Kidney tubule cell (primary cell): ENCODE measurements at places on chromosomes 6 and 20.

DNA sequence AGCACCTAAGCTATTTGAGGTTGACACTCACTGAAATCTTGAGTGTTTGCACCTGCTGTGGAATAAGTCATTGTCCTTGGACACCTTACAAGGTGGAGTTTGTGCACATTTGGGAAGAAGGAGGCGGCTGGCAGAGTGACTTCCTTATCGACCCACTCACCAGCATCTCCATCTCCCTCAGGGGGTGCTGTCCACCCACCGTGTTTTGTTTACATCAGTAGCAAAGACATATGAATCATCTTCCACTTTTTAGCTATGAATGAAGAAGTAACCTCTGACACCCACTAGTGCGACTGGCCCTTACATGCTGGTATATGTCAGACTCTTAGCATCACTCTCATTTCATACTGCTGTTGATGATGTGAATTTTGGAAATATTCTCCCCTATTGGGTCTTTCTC is 119.5 kb upstream of the SGK1 start:
- DNase-seq = peak; percentile 41

GRCh38 chr6:132199343-132199742 is 201.9 kb downstream of the MOXD1 start:
- DNase-seq = no peak

DNA sequence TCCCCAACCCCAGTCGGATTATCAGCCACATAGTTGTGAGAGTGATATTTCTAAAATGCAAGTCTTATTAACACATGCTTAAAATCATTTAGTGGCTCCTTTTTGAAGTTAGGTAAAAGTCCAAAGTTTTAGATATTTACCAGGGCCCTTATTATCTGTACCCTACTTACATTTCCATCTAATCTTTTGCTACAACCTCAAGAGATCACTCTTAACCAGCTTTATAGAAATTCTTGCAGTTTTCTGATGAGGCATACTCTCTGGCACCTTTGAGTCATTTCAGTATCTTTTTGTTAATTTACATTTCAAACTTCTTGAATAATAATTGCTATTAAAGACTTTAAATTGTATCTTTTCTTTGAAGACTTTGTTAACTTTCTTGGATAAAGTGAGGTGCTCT is 453.3 kb downstream of the RFPL4B start:
- DNase-seq = no peak

GRCh38 chr6:2770171-2770570 is 5.0 kb downstream of the WRNIP1 start:
- DNase-seq = peak; percentile 44

DNA sequence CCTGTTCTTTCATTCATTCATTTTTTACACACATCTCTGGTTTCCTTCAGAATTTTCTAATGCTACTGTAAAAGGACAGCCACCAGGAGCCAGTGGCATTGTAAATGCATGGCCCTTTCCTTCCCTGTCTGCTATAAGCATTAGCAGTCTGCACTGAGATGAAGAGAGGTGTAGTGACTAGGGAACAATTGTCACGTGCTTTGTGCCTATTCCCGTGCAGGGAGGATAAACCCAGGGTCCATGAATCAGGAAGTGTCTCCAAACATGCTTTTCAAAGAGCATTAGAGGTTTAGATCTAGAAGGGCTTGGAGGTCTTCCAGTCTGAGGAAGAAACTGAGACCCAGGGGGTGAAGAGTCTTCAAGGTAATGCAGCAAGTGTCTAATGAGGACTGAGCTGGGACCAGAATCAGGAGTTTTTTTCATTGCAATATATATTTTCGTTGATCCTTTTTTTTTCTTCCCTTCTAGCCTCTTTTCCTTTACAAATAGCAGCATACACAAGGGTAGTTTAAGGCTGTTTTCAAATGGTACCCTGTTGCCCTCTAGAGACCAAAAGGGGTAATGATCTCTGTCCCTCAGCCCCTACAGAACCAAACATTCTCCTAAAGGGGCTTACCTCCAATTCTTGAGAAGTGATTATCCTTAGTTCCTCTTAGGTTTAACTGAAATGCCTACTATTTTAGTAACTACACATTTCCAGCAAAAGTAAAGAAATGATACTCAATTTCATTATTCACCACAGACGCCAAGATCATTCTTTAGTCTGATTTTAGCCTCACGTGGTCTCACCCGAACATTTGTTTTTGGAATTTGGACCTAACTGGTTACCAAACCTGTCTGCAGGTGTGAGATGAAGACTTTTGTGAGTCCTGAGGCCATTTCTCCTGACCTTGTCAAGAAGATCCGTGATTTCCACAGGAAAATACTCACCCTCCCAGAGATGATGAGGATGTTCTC is 6.6 kb downstream of the TRIM15 start:
- DNase-seq = peak; percentile 61

DNA sequence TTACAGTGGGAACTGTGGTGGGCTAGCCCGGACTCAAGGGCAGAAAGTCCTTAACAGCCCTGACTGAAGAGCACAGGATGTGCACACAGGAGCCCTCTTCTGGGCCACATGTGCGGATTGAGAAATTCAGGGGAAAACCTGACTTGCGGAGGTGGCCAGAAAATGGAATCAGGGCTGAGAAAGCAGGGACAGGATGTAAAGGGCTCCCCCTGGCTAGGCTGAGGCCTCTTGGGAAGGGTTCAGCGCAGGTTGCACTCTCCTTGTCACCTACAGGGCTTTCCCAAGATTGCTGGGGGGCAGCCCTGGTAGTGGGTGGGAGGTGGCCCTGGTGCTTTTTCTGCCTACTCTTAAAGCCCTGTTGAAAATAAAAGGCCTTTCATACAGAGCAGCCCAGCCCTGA is 251.2 kb downstream of the SLC24A3 start:
- DNase-seq = no peak

GRCh38 chr6:73854998-73855718 is 159.2 kb downstream of the CD109 start:
- DNase-seq = peak; percentile 61

DNA sequence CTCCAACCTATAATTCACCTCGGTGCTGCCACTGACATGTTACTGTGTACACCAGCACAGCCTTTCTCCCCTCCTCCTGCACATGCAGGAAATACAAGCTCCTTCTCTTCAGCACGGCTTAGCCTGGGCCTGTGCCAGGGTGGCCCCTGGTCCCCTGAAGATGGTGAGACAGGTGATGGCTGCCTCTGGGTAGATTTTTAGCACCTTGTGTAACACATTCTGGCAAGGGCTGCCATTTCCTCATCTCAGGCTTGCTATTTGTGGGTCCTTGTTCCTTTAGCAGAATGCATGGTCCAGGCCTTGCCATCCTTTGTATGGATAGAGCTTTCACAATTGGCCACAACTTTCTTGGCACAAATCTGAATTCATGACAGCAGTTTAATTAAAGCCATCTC is 151.3 kb downstream of the CDC5L start:
- DNase-seq = no peak

DNA sequence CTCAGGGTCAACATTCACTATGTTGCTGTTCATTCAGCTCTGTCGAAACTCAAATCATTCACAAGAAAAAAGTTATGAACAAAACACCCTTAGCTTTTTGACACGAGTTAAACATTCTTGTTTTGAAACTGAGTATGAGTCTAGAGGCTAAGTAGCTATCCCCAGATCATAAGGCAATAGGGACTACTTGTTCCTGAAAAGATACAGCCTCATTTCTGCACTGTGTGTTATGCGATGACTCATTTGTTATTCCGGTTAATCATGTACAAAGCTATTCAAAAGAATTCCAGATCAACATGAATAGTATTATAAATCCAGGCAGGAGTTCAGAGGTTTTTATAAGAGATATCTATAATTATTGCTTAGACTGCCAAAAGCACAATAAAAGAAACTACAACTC is 908.0 kb downstream of the QKI start:
- DNase-seq = peak; percentile 79

DNA sequence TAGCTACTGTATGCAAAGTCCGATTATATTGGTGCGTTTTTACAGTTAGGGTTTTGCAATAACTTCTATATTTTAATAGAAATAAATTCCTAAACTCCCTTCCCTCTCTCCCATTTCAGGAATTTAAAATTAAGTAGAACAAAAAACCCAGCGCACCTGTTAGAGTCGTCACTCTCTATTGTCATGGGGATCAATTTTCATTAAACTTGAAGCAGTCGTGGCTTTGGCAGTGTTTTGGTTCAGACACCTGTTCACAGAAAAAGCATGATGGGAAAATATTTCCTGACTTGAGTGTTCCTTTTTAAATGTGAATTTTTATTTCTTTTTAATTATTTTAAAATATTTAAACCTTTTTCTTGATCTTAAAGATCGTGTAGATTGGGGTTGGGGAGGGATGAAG is 13.7 kb upstream of the PLCG1 start:
- no peak for DNase-seq

GRCh38 chr20:55009066-55009465 is 533.7 kb downstream of the DOK5 start:
- DNase-seq = no peak

DNA sequence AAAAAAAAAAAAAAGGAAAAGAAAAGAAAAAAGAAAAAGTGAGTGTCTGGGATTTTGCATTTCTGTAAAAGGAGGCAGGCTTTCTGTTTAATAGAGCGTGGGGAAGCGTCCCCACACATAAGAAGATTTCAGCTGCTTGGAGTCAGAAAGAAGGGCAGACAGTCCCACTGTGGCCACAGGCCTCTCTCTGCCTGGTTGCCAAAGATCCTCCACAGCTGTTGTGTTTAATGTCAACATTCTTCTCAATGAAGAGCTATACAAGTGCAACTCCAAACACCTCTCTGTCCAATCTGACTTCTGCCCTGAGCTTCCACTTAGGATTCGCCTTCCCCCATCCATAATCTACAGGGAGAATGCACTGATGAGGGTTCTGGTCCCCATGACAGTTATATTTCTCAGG is 64.3 kb upstream of the MLN start:
- DNase-seq = no peak

GRCh38 chr20:58081846-58082245 is 146.6 kb downstream of the ANKRD60 start:
- peak; percentile 50 for DNase-seq

GRCh38 chr20:53814060-53814459 is 220.4 kb upstream of the ZNF217 start:
- no peak for DNase-seq

DNA sequence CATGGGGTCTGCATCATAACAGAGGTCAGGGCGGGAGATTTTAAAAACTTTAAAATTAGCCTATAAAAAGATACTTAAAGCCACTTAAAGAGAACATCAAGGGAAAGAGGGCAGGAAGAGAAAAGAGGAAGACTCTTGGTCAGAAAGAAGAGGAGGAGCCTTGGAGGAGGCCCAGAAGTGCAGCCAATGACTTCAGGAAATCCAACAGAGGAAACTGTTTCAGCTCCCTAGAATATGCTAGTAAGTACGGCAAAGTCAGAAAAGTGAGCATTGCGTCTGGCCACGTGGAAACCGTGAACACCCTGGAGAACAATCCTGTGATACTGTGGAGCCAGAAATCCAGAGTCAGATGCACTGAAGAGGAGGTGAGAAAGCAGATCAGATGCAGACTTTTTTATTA is 22.5 kb upstream of the NHSL1 start:
- no peak for DNase-seq

GRCh38 chr6:136772685-136773472 is 19.4 kb downstream of the MAP3K5 start:
- DNase-seq = peak; percentile 96

- no peak for DNase-seq
Observed at GRCh38 chr6:119052987-119053386, 25.5 kb downstream of the FAM184A start.

- no peak for DNase-seq
Observed at GRCh38 chr6:20660534-20660933, 126.3 kb downstream of the CDKAL1 start.

- DNase-seq = no peak
Observed at GRCh38 chr6:84258268-84258667, 30.8 kb upstream of the CEP162 start.

GRCh38 chr6:87847830-87848210 is 145.8 kb upstream of the AKIRIN2 start:
- no peak for DNase-seq

- DNase-seq = no peak
Observed at GRCh38 chr6:163648868-163649267, 234.3 kb downstream of the QKI start.

DNA sequence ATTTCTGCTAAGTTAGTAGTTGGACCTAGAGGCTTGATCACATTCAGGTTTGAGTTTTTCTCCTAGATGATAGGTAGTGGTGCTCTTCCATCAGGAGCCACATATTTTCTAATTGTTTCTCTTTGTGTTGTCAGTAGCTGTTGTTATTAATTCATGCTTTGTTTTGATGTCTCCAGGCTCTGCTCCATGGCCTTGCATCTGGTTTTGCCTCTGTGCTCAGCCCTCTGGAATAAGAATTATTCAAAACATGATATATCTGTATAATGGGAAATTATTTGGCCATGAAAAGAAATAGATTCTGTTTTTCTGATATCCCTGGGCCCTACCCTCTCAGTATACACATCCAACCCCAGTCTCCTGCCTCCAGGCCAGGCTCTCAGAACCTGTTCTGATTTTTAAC is 184.8 kb downstream of the CDC5L start:
- no peak for DNase-seq

GRCh38 chr20:32871627-32872160 is 13.0 kb downstream of the EFCAB8 start:
- no peak for DNase-seq

- peak; percentile 95 for DNase-seq
Observed at GRCh38 chr6:5112066-5112799, 27.1 kb downstream of the PPP1R3G start.

GRCh38 chr6:24692003-24692402 is 25.1 kb downstream of the ACOT13 start:
- no peak for DNase-seq

GRCh38 chr6:15512126-15512525 is 150.7 kb downstream of the DTNBP1 start:
- DNase-seq = peak; percentile 23

DNA sequence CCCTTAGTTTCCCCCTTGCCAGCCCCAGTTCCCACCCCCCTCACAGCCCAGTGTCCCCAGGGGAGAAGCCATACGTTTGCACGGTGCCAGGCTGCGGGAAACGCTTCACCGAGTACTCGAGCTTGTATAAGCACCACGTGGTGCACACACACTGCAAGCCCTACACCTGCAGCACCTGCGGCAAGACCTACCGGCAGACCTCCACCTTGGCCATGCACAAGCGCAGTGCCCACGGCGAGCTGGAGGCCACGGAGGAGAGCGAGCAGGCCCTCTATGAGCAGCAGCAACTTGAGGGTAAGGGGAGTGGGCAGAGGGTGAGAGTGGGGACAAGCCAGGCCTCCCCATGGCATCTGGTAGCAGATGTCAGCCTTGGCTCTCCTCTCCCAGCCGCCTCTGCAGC is 5.1 kb upstream of the DEF6 start:
- no peak for DNase-seq

GRCh38 chr6:8027965-8028651 is 36.1 kb downstream of the BLOC1S5 start:
- DNase-seq = peak; percentile 23
